Glomerular endothelial cell (primary cell): ENCODE measurements at places on chromosomes 7 and 10. TPM values are rescaled to one million over a fixed set of nuclear protein-coding genes. Genes with fewer than 3 reads are reported as not detected.

The CYP3A7 gene
- not detected in 2 replicates for total RNA-seq

DNA sequence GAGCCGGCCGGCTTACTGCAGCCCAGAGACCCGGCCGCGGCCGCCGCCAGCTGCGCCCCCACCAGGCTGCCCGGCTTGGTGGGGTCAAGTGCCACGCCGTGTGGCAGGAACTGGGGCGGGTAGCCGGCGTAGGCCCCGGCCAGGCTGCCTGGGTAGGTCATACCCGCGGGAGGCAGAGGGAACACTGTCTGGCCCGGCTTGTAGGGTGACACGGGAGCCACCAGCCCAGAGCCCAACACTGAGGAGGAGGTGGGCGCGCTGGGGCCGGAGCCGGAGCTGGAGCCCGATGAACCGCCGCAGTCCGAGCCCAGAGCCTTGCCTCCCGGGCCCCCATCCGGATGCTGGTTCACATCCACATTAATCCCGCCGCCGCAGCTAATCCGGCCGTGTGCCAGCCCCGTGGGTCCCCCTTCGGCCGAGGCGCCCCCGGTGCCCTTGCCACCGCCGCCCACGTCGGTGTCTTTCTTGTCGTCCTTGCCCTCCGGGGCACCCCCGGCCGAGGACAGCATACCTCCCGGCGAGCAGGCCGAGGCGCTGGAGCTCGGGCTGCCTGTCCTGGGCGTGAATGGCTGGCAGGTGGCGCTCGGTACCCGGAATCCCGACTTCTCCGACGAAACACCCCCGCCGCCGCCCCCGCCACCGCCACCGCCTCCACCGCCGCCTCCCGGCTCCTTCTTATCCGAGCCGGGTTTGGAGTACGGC lies 2.0 kb downstream of the ZNF503 start:
- DNase-seq: no peak

DNA sequence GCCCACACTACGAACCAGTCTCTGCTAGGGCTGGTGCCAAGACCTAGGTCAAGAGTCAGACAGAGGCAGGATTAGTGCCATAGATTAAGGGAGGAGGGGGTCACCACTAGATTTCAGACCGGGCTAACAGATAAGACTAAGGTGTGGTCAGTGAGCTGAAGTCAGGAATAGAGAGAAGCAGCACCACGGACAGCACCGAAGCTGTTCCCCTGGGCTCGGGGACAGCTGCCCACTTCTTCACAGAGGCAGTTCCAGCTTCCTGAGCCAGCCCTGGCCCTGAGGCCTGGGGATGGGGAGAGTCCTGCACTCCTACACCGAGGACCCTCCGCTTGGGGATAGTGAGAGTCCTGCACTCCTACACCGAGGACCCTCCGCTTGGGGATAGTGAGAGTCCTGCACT lies 11.2 kb upstream of the JAKMIP3 start:
- no peak for DNase-seq

DNA sequence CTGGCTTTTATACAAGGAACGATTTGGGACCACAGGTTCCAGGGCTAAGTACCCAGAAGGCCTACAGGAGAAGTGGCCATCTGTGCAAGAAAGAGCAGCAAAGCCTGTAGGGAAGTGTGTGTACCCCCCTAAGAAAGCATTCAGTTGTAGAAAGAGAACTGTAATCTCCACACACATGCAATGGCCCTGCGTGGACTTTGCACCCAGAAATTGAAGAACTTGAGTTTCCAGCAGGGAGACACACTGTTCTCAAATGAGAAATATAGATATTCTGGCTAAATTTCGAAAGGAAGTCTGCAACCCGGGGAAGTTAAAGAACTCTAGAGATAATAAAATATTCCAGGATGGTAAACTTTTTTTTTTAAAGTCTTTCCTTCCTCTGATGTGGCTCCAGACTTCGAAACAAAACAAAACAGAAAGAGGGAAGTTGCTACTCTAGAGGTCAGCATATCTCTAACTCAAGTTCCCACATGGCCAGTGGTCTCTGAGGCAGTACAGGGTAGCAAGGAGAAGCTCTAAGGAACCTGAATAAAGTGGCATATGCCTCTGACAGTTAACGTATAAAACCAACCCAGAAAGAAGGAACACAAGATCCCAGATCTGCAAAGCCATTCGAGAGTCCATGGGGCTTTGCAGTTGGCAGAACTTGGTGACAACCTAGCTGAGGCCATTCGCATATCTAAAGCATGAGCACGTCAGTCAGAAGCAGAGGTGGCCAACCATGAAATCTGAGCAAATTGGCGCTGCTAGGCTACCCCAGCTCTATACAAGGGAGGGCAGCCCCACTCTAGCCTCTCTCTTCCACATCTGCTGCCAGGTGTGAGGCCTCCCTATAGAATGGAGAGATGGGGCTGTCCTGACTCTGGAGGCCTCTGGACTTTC lies 56.6 kb downstream of the ELMO1 start:
- DNase-seq: no peak

DNA sequence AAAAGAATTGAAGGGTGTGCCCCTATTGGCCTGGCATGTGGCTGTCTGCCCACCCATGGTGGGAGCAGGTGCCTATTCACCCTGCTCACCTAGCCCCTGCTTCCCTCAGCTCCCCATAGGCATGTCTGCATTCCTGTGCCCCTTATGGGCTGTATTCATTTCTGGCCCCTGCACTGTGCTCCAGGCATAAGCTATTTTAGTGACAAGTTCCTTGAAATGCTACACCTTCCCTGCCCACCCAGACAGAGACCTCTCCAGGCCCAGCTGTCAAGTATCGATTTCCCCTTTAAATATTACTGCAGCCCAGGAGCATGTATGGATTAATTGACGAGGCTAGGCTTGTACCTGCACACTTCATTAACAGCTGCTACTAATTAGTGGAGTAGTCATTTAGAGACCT lies 235.4 kb downstream of the RPS24 start:
- no peak for DNase-seq

- DNase-seq: no peak
These were observed 1412.4 kb upstream of the CELF2 start for GRCh38 chr10:9605231-9605630.
